ENCODE measurements at places on chromosomes 2 and 18. TPM values are rescaled to one million over a fixed set of nuclear protein-coding genes. Genes with fewer than 3 reads are reported as not detected.

The CAPN13 gene
- total RNA-seq: not detected

The ZNF638 gene
- total RNA-seq: 66.9 TPM

The DSC1 gene
- not detected for total RNA-seq

The POLR1A gene
- 18.8 TPM for total RNA-seq

The KCNE4 gene
- 0.07 TPM for total RNA-seq

The IL1RL2 gene
- not detected for total RNA-seq

The KCNIP3 gene
- total RNA-seq: 0.15 TPM

The USP34 gene
- total RNA-seq: 48.1 TPM

The CRACDL gene
- total RNA-seq: 13.3 TPM

The RUFY4 gene
- not detected for total RNA-seq

The ZNF892 gene
- 2.6 TPM for total RNA-seq

The RBM44 gene
- 0.20 TPM for total RNA-seq

The HOXD12 gene
- total RNA-seq: not detected

The NFATC1 gene
- 11.2 TPM for total RNA-seq

The ERICH2 gene
- total RNA-seq: not detected

The LINC00305 gene
- total RNA-seq: not detected

The SCN7A gene
- not detected for total RNA-seq

The GALNT13 gene
- total RNA-seq: not detected

The METTL5 gene
- 45.0 TPM for total RNA-seq

The NMS gene
- not detected for total RNA-seq
